ENCODE measurements at places on chromosomes 11 and 22.

DNA sequence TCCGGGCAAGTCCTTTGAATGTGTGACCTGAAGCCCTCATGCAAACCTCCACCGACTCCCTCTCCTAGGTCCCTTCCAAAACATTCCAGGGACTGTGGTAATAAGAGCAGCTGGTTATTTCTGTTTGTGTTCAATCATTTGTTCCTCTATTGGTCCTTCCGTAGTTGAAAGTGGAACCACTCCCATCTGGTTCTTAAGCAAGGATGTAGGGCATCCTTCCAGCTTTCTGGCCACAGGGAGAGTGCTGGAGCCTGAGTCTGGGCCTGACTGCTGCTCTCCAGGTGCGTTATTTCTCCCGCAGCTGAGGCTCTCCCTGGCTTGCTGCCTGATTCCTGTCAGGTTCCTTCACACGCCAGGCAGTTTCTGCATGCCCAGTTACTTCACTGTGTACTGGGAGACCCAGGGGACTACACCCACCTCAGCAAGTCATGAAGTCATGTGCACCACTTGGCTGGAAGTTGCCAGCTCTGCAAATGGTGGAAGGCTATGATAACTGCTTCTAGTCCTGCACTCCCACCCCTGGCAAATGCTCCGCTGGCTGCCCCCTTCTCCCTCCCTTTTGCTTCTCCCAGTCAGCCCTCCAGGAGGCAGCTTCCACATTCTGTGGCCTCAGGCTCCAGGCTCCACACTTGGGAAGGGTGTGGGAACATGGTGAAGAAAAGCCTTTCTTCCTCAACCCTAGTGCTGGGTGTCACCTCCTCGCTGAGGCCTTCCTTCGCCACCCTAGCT, 4.0 kb upstream of the ALX4 start:
- DNase-seq: no peak

DNA sequence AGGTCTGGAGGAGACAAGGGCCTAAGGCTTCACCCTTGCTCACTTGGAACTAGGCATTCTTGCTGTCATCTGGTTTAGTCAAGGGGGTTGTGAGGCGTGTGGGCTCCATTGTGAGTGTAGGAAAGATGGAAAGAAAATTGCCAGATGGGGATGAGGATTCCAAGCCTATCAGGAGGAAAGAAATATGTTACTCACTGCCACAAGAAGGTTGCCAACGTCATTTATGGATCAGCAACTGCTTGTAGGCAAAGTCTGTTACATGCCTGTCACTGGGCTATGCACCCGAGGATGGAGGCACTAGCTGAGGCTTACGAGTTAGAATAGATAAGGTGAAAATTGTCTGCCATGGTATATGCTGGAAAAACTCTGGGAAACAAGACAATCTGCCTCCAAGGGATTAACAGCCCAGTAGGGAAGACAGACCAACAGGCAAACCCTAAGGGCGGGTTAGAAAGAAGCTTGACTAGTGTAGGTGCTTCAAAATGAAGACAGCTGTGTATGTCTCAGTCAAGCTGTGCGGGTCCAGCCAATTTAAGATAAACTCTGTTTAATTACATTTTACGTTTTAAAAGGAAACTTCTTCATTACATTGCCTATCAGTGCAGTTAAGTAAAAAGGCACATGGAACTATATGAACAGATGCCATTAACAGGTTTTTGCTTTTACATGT, 47.4 kb downstream of the SNX19 start:
- no peak for DNase-seq

GRCh38 chr22:45235101-45235777, 5.5 kb downstream of the KIAA0930 start:
- peak; percentile 56 for DNase-seq

DNA sequence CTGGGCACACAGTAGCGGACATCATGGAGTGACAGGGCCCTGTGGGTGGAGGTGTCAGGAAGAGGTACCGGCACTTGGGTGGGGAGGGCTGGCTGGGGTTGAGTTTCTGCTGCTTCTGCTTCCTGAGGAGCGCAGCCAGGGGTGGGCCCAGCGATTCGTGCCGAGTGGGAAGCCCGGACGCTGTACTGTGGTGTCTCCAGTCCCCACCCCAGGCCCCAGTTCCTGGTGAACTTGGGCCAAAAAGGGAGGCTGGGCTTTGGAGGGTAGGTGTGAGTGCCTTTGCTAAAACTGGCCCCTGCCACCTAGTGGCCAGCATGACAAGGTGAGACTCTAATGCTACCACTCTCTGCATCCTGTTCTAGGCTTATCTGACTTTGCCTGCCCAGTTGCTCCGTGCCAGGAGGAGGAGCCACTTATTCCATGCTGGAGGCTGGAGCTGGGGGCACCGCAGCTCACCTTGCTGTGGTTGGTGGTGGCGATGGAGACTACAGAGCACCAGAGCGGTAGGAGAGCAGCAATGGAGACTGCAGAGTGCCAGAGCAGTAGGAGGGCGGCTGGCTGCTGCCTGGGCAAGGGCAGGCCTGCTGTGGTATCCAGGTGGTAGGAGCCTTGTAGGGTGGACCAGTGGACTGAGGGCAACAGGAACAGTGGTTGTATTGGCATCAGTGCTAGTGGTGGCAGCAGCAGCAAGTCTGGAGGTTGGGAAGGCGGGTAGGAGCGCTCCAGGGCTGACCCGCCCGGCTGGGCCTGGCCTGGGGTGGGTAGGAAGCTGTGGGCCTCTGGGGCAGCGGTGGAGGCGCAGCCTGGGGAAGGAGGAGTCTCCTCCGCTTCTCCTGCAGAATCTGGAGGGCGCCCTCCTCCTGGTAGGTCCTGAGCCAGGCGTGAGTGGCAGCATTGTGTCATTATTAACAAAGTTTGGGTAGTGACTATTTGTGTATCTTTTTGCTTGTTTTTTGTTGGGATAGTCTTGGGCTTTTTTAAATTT, 2.2 kb upstream of the RFPL2 start:
- peak; percentile 39 for DNase-seq

GRCh38 chr11:32219320-32219719, 128.4 kb downstream of the RCN1 start:
- DNase-seq: no peak

GRCh38 chr11:76598426-76598839, 72.1 kb downstream of the LRRC32 start:
- DNase-seq: peak; percentile 57

All from AML-193 (cell line).